ENCODE measurements at places on chromosomes 1 and 21.

GRCh38 chr1:220877377-220878095 lies 1.7 kb upstream of the HLX start:
- DNase-seq = no peak

GRCh38 chr1:227779685-227780084 lies 35.8 kb upstream of the PRSS38 start:
- DNase-seq = no peak

- no peak for DNase-seq
These were observed 349.0 kb downstream of the SIPA1L2 start for GRCh38 chr1:232280910-232281309.

- DNase-seq = no peak
These were observed 45.9 kb downstream of the SLC45A1 start for GRCh38 chr1:8363767-8364301.

DNA sequence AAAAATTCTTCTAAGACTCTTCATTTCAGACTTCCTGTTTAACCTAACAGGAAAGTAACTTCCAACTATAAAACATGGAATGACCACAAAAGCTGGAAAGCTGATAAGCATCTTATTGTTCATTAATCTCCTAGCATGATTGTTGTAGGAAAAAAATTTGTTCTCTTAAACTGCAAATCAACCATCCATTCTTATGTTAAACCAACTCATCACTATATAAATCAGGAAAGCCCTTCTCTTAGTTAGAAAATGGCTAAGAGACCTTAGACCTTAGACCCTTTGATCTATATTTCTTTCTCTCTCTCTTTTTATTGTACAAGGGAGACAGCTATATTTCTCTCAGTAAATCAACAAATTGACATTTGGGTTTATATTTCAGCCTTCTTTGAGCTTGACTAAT lies 101.4 kb downstream of the UBE2U start:
- DNase-seq = no peak

DNA sequence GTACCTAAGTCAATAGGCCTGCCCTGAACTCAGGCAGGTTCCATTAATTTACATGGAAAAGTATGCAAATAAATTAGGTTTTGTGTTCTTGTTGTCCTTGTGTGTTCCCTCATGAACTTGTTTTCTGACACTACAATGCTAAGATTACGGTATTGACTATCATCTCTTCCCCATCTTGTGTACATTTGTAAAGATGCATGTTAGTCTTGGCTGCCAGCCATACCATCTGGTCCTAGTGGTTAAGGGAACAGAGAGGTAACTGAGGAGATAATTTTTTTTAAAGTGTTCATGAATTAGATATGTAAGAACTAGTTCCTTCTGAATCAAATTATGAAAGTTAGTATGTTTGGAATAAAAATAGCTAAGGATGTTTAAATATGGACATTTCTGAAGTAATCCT lies 167.6 kb upstream of the ADAMTS5 start:
- no peak for DNase-seq

DNA sequence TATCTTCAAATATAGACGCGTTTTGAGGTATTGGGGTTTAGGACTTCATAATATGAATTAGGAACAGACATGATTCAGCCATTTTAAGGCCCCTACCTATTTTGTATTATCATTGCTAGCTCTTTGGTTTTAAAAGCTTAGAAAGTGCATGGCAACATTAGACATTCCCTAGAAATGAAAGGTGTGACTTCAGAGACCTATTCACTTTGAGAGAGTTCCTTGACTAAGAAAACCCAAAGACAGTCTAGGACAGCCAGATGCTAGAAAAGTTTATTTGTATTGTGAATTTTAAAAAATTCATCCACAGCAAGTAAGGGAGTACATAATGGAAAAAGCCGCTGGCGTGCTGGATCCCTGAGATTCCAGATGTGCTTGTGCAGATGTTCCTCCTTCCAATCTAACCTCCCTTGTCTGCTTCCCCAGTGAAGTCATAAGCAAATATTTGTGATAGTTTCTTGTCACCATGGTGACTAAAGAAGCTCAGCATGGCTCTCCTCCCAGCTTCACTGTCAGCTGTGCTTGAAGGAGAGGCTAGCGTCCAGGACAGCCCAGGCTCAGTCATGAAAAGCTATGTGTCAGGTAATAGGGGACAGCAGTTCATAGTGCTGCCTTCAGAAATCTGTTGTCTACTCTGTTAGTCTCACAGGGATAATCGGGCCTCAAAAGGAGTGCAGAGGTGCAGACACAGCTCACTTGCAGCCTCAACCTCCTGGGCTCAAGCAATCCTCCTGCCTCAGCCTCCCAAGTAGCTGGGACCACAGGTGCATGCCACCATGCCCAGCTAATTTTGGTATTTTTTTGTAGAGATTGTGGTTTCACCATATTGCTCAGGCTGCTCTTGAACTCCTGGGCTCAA lies 34.8 kb downstream of the KPNA6 start:
- peak; percentile 25 for DNase-seq

DNA sequence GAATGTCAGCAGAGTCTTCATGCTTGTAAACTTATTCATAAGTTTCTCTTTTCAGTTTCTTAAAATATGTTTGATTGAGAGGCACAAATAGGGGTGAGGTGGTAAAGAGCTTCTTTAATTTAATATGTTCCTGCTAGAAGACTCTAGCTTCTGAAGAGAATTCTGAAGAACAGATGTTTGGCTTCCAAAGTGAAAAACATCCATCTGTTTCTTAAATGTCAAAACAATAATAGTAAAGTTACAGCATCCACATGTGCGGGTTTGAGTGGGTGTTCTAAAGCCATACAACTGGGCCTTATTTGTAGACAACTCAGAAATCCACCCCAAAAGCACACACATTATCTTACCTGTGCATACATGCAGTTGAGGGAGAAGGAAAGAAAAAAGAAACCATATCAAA lies 144.0 kb upstream of the ADGRL4 start:
- DNase-seq = no peak

GRCh38 chr1:201501812-201502510 lies 5.0 kb downstream of the CSRP1 start:
- DNase-seq = no peak

DNA sequence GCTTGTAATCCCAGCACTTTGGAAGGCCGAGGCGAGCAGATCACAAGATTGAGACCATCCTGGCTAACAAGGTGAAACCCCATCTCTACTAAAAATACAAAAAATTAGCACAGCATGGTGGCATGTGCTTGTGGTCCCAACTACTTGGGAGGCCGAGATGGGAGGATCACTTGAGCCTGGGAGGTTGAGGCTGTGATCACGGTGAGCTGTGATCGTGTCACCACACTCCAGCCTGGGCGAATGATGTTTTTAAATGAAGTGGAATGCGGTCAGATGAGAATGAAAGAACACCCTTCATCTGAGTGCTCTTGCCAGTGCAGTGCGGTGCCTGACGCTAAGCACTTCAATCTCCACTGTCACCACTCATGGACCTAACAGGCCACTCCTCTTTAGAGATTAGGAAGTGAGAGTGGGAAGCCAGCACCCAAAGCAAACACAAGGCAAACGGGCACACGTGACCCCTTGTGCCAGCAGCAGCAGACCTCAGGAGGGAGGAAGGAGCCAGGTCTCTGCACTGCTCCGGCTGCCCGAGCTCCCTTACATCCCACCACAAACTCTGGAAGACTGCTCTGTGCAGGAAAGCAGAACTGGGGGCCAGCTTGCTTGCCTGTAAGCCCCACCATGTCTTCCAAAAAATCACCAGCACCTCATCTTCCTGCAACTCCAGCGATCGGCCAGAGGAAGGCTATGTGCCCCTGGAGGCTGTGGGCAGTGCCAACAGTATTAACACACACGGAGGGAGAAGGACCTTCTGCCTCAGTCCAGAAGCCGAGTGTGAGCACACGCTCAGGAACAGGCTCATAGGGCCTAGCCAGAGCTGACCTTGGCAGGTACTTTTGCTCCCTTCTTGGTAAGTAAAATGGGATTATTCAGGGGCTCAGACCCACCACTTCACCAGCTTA lies 9.7 kb downstream of the CTNNBIP1 start:
- no peak for DNase-seq

- DNase-seq = no peak
These were observed 42.6 kb downstream of the TRAPPC10 start for GRCh38 chr21:44054710-44055109.

DNA sequence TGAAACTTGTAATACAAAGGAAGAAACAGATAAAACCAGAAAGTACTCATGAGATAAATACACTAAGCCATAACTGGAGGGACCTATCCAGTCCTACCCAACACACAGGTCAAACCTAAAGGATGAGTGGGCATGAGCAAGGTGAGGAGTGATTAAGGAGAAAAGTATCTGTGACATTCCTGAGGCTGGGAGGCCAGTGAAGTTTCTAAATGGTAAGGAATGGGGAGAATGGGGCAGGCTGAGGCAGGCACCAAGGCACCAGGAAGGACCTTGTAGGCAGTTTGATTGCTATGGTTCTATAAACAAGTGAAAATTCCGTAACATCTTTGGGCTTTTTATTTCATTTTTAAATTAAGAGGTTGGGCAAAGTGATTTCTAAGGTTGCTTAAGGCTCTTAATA lies 10.4 kb downstream of the DDX59 start:
- no peak for DNase-seq

GRCh38 chr1:113984710-113985109 lies 5.4 kb downstream of the OLFML3 start:
- no peak for DNase-seq

- DNase-seq = no peak
These were observed 20.7 kb downstream of the KCNA10 start for GRCh38 chr1:110498270-110498669.

- DNase-seq = no peak
These were observed 7.1 kb downstream of the CHRNB2 start for GRCh38 chr1:154574716-154575115.

- no peak for DNase-seq
These were observed 34.8 kb upstream of the LYST start for GRCh38 chr1:235901461-235901860.

DNA sequence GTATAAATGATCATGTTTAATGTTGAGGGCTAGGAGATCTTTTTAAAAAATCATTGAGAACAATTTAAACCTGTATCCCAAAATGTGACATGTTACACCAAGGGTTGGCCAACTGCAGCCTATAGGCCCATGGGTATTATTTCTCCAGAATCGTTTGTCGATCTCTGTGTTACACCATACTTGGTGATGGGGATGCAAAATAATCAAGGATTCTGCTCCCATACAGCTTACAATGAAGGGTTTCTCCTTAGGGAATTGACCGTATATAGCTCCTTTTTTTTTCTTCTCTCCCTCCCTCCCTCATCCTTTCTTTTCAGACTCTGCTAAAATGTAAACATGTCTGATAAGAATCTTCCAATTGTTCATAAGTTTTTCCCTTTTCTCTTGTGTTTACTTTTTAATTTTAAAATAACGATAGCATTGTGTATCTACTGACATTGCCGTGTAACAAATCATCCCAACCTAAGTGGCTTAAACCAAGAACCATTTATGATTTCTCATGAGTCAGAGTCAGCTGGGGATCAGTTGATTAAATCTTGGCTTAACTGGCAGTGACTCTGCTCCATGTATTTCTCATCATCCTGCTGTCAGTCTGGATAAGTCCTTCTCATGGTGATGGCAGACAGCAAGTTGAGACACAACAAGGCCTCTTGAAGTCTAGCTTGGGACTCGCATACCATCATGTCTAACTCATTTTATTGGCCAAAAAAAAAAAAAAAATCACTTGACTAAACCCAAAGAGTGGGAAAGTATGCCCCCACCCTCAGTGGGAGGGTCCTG lies 48.0 kb downstream of the MARK1 start:
- DNase-seq = no peak

GRCh38 chr1:20255666-20256065 lies 35.0 kb upstream of the VWA5B1 start:
- DNase-seq = no peak

GRCh38 chr1:3355894-3356826 lies 98.3 kb upstream of the ARHGEF16 start:
- DNase-seq = no peak

- no peak for DNase-seq
These were observed 71.2 kb upstream of the RUNX3 start for GRCh38 chr1:25001125-25001915.

DNA sequence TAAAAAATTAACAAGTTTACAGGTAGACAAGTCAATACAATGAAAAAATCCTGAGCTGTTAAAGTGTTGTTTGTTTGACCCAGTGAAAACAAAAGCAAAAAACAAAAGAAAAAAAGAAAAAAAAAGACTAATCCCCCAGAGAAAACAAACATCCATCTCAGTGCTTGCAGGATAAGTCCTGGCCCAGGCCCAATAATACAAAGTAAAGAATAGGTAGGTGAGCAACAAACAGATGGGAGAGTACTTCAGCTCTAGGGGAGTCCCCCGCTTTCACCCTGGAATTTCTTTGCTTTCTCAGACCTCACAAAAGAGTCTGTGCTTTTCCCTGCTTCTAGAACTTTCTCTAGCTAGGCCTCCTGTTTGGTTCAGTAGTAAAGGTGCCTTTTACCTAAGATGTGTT lies 70.3 kb downstream of the ABCA4 start:
- DNase-seq = no peak

- DNase-seq = no peak
These were observed 27.6 kb downstream of the IPP start for GRCh38 chr1:45722809-45723208.

DNA sequence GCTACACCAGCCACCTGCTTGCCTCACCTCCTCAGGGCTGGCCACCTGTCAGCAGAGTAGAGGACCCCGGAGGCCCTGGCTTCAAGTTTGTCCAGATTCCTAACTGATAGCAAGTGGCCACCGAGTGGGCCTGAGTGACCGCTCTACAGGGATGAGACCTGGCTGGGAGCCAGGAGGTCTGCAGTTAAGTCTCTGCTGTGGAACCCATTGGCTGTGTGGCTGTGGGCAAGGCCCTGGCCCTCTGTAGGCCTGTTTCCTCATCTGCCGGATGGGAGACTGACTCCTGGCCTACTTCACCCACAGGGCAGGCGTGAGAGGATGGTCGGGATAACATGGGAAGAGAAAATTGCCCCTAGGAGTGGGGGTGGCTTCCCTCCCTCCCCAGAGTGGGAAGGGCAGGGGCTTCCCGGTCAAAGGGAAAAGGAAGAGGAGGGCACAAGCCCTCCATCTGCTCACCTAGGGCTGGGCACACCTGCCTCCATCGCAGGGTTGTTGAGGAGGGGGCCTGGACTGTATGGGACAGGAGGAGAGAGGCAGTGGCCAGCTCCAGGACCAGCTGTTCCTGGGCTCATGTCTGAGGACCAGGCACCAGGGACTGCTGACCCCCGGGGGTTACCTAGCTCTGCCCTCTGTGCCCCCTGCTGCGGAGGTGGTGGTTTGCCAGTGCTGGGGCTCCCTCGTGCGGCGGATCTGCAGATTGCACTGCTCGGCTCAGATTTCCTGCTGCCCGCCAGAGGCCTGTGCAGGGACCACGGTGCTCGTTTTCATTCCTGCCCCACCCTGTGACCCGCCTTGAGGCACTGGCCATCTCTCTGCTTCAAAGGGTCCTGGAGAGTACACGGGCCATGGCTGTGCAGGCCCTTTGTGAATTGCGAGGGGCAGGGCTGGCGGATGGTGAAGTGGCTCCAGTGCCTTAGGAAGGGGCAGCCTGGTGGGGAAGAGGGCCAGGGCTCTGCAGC lies 9.1 kb upstream of the MTFR1L start:
- no peak for DNase-seq

GRCh38 chr1:10948463-10948775 lies 64.0 kb upstream of the TARDBP start:
- DNase-seq = no peak

DNA sequence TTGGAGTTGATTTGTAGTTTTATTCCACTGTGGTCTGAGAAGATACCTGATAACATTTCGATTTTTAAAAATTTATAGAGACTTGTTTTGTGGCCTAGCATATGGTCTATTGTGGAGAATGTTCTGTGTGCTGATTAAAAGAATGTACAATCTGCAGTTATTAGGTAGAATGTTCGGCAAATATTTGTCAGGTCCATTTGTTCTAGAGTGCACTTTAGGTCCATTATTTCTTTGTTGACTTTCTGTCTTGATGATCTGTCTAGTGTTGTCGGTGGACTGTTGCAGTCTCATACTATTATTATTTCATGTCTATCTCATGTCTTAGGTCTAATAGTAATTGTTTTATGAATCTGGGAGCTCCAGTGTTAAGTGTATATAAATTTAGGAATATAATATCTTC lies 116.8 kb downstream of the NME7 start:
- no peak for DNase-seq
